Activated naive CD4-positive, alpha-beta T cell treated with Interleukin-2 at 50 U/mL for 16 hours (primary cell): ENCODE measurements at places on chromosomes 7 and 10.

DNA sequence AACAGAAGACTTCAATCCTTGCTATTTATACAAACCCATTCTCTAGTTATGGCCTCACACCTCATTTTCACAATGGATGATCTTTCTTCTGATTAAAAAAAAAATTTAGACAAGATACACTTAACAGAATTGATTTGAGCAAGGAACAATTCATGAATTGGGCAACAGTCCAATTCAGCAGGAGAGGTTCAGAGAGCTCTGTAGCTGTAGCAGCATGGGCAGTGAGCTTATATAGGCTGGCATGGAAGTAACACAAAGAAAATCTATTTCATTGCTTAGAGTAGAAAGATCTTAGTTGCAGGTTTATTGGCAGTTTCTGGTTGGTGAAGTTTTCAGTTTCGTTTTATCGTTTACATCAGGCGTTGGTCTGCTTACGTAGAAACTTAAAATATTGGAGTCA, 23.0 kb upstream of the LRGUK start:
- no peak for DNase-seq

DNA sequence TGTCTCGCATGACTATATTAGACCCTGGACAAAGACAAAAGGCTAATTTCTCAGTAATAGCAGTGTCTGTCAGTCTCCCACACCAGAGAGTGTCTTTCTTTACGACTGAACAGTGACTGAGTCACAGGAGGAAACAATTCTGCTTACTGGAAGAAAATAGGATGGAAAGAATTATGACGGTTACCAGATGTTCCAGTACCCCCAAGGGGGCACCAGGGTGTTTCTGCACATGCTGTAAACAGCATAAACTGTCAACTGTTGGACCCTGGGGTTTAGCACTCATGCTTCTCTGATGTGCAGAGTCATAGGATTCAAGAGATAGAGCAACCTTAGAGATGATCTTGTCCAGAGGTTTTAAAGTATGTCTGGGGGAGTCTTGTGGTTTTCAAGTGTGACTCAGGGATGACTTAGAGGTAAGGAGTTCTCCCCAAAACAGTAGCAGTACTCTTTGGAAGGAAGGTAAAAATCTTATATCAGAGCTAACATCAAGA, 291.7 kb downstream of the THSD7A start:
- no peak for DNase-seq

GRCh38 chr10:78420946-78421735, 387.5 kb downstream of the RPS24 start:
- no peak for DNase-seq

DNA sequence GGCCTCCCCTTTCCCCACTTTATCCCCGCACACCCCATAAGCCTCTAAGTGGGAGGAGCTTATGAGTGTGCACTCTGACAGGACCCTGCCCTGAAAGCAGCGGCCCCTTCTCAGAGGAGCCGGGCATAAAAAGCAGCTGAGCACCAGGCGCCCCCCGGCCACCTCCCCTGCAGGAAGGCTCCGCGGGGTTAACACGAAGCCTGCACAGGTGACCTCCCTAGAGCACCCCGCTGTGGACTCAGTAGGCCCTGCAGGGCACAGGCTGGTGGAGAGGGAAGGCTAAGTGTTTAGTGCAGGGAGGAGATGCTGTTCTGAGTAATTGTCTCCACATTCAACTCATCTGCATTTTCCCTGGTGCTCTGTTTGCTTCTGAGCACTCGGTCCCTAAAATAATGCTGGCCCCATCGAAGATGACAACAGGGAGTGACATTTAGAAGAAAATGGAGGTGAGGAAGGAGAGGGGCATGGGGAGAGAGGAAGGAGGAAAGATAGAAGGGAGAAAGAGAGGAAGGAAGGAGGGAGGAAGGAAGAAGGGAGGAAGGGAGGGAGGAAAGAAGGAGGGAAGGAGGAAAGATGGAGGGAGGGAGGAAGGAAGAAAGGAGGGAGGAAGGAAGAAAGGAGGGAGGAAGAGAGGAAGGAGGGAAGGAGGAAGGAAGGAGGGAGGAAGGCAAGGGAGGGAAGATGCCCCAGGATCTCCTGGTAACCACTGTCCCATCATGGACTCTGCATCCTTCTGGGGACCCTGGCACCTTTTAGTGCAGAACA, 25.4 kb upstream of the CNPY1 start:
- no peak for DNase-seq

- no peak for DNase-seq
Measured at GRCh38 chr10:12396567-12396966, 47.2 kb downstream of the CAMK1D start.

- DNase-seq: peak; percentile 13
Measured at GRCh38 chr10:125823663-125824251, 411 bp downstream of the BCCIP start.

GRCh38 chr10:94521276-94522250, 24.0 kb upstream of the HELLS start:
- no peak for DNase-seq

GRCh38 chr10:102564209-102564834, 60.5 kb downstream of the SUFU start:
- no peak for DNase-seq

DNA sequence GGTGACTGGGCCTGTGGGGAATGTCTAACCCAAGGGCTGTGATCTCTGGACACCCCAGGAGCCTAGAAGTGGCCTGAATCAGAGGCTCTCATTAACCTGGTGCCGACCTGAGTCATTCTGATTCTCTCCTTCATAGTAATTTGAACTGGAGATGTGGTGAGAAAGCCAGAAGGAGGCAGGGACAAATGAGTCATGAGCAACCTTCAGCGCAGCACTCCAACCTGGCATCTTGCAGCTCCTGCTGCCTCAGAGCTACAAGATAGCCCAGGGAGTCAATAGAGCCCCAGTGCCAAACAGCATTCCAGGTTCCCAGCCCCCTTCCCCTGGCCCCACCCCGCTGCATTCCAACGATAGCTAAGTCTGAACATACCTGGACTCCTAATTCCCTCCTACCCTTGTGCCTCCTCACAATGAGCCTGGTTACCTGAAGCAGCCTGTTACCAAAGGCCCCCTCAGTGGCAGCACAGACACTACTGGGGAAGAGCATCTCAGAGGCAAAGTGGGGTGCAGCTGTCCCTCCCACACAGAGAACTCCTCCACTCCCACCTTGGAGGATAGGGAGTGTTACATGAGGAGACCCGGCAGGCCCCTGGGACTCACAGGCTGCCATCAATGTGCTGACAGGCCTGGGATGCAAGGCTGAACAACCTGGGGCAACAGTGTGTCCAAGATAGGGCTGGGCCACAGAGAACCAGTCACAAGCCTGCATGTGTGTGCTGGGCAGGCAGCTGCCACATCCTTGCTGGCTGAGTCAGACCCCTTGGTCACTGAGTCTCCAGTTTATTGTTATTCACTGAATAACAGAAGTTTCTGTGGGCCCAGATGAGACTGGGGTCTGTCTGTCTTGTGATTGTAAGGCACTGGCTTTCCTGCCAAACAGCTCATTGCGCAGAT, 76.8 kb upstream of the LEP start:
- DNase-seq: no peak

DNA sequence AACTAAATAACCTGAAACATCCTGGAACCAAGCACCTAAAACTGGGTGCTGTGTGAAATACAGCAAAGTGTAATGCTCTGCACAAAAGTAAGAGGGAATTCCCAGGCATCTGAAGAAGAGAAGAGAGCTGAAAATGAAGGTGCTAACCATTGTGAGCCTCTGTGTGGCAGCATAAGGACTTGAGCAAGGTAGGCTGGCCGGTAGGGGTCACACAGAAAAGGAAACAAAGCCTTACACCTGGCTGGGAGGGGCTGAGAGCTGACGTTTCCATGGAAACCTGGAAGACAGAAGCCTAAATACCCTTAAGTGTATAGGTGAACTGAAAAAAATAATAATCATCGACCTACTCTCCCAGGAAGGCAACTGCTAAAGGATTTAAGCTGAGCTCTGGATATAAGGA, 48.6 kb downstream of the CUL1 start:
- DNase-seq: no peak

- no peak for DNase-seq
Measured at GRCh38 chr10:498760-499435, 190.6 kb downstream of the DIP2C start.

- no peak for DNase-seq
Measured at GRCh38 chr7:73844848-73845460, 2.6 kb upstream of the METTL27 start.

DNA sequence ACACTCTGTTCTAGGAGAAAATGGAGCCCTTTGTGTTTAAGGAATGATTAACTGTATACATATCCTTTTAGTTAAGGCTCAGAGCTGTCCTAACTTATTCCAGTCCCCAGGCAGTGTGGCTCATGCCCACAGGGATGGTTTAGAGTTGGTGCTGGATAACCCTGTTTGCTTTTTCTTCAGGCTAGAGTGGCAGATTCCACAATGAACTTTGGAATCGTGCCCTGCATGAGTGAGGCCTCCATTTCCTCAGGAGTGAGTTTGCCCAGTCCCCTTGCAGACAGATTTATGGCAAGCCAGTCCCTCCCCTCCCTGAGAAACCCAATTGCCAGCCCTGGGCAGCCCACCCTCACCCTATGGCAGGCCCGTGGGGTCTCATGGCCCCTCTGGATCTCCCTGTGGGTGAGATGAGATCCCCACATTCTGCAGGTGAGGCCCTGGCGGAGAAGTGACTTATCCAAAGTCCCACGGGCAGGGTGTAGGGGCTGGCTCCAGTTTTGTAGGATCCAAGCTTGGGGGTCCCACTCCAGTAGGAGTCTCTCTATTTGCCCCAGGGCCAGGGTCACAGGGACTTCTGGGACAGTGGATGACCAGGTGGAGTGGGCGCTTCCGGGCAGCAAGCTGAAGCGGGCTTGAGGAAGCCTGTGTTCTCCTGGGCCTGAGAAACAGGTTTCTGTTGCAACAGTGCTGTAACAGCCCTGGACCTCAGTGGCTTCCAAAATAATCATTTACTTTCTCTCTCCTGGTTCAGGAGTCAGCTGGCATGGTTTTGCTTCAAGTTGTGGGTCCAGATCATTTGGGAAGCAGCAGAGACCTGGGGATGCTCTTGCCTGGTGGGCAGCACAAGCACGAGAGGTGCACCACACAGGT, 9.0 kb upstream of the COMTD1 start:
- DNase-seq: no peak

- DNase-seq: no peak
Measured at GRCh38 chr7:102191556-102192379, 94.9 kb upstream of the SH2B2 start.

DNA sequence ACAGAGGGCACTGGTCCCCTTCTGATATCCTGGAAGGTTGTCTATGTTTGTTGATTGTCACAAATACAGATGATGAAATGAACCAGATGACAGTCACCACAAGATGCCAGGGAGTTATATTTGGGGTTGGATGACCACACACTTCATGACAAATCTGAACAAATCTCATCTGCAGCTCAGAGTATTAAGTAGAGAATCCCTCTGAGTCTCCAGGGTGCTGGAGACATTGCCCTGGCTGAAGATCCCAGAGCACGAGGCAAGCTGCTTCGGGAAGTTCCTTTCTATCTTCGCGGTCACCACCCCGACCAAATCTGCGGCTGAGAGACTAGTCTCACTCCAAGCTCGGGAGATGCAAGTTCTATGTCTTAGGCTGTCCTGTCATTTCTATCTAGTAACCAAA, 9.0 kb downstream of the DENND2A start:
- DNase-seq: no peak

GRCh38 chr7:134744569-134744968, 34.9 kb upstream of the CALD1 start:
- DNase-seq: no peak

DNA sequence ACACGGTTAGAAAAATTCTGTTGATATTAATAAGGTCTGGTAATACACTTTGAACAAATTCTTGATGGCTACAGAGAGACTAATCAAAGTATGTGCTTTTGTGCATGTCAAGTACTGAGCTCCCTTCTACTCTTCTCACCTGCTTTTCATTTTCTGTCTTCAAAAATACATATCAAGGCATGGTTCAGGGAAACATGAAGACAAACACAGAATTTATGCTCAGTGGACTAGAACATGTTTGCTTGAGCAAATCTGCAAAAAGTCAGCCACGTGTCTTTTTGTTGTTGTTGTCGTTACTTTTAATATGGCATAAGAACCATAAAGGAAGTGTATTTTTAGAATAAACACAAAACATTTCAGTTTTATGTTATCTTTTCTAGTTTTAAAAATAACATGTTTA, 21.9 kb downstream of the CDK13 start:
- DNase-seq: no peak

DNA sequence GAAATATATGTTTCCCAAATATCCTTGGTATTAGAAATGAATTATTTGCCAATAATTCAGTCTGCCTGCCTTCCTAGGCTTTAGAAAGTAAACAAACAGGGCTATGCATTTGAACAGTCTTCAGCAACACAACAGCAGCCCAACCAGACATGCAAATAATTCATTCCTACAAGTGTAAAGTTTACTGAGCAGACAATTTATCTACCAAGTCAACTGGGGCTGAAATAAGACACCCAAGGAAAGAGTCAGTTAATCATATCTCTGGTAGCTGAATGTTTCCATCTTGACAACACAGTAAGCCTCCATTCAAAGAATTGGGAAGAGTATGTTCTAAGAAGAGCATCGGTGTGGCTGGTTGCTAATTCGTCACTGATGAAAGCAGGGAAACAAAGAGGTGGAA, 38.4 kb downstream of the AIFM2 start:
- no peak for DNase-seq

DNA sequence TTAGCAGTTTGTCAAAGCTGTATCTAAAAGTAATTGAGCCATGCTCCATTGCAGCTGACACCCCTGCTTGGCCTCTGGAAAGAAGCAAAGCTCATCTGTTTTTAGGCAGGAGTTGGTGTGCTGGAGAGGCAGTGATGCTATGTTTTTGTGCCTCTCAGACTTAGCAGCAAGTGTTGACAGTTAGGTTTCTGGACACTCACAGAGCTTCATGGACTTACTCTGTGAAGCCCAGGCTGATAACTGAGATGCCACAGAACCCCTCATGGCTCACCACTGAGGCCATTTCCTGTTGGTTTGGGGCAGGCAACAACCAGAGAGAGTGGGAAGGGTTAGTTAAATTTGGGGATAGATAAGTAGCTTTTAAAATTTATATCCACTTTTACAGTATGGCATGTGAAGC, 59.8 kb downstream of the BTAF1 start:
- DNase-seq: no peak

DNA sequence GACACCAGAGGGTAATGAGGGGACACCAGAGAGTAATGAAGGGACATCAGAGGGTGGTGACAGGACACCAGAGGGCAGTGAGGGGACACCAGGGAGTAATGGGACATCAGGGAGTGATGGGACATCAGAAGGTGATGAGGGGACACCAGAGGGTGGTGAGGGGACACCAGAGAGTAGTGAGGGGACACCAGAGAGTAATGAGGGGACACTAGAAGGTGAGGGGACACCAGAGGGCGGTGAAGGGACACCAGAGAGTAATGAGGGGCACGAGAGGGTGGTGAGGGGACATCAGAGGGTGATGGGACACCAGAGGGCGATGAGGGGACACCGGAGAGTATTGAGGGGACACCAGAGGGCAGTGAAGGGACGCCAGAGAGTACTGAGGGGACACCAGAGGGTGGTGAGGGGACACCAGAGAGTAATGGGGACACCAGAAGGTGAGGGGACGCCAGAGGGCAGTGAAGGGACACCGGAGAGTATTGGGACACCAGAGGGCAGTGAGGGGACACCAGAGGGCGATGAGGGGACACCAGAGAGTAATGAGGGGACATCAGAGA, 10.6 kb downstream of the NACAD start:
- no peak for DNase-seq

GRCh38 chr7:5526100-5526905, 102.7 kb upstream of the TNRC18 start:
- DNase-seq: no peak

GRCh38 chr7:155667241-155667829, 22.9 kb downstream of the RBM33 start:
- DNase-seq: no peak
